Neural progenitor cell (in vitro differentiated cells): ENCODE measurements at places on chromosomes 4 and X. TPM values are rescaled to one million over a fixed set of nuclear protein-coding genes. Genes with fewer than 3 reads are reported as not detected.
A peak's percentile ranks its signal among the peaks of the same experiment; 100 is the strongest.

- DNase-seq, result peak; percentile 70
These were observed 59.9 kb downstream of the GK start for GRCh38 chrX:30713061-30713525.

DNA sequence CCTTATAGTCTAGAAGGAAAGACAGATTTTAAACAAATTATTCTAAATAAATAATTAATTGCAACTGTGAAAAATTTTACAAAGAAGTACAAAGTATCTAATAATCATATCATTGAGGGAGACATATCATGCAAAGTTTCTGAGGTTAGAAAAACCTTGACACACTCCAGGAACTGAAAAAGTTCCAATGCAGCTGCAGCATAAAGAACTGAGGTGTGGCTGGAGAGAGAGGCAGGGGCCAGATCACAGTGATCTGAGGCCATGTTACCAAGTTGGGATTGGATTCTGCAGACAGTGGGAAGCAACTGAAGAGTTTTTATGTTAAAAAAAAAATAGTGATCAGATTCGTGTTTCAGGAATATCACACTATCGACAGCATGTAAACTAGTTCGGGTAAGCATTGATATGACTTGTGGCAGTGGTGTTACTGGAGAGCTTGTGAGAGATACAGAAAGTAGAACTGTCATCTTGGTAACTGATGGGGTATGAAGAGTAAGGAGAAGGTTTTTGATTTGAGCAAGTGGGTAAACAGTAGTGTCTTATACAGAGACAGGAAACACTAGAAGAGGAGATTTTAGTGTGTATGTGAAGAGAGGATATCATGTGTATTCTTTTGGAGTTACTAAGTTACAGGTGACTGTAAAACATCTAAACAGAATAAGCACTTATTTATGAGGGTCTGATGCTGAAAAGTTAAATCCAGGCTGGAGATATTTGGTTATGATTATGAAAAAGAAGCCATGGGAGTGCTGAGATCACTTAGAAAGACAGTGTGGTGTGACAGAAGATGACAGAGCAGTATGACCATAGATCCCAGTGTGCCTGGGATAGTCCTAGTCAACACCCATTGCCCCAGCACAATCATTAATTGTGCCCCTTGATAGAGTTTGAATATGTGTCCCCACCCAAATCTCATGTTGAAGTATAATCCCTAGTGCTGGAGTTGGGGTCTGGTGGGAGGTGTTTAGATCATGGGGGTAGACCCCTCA, 15.6 kb upstream of the SPRY1 start:
- DNase-seq, result no peak

DNA sequence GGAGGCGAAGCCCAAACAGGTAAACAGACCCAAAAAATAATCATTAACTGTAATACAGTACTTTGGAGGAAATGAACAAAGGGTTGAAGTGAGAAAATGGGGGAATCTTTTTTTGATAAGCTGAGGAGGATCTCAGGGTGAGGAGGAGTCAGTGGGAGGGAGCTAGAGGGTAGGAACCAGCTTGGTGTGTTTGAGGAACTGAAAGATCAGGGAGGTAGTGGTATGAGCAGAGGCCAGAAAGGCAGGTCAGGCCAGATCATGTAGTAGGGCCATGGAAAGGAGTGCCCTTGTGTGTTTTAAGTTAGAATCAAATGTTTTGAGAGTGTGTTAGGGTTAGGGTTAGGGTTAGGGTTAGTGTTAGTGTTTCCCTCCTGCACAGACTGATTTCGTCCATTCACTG, 48.8 kb downstream of the PPP2R2C start:
- DNase-seq, result no peak

DNA sequence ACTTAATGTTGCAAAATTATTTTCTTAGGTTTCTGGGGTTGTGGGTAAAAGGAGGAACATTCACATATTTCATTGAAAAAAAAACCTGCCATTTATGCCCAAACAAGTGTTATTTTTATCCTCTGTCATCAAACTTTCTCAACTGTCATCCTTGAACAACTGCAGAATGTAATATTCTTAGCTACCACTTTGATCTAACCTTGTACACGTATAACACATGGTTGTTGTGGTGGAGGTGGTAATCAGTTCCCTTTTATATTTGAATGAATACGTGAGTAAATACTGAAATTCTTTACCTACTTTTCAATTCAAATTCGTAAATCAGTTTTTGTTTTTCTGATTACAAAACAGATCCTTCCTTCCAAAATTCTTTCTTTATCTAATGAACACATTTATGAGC, 3.8 kb upstream of the AMMECR1 start:
- no peak for DNase-seq

- no peak for DNase-seq
These were observed 3.1 kb downstream of the CT45A10 start for GRCh38 chrX:135890087-135890585.

GRCh38 chr4:107631560-107631959, 88.5 kb downstream of the PAPSS1 start:
- no peak for DNase-seq

GRCh38 chr4:169335331-169335730, 64.6 kb upstream of the SH3RF1 start:
- no peak for DNase-seq

DNA sequence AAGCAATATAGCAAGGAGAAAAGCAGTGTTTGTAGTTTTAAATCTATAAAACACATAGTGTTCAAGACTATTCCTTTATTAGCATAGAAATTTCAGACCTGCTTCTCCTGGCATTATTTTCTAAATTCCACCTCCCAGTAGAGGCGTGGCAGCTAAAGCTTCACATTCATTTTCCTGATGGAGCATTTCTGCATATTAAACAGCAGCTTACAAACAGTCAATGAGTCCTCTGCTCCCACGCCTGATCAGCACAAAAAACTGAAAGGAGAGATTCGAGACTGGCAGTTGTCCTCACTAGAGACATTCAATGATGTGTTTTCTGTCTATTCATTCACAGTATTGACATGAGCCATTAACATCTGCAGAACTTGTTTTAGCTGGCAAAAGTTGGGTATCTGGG, 61.4 kb downstream of the SHISA3 start:
- DNase-seq, result peak; percentile 3

- no peak for DNase-seq
These were observed 78.8 kb downstream of the WFS1 start for GRCh38 chr4:6348408-6348807.

- no peak for DNase-seq
These were observed 19.9 kb upstream of the KLHL8 start for GRCh38 chr4:87240341-87240740.

SYP gene
- 0.07 and 0.62 TPM in 2 replicates for total RNA-seq

DCAF12L2 gene
- 1.6 and 2.4 TPM in 2 replicates for total RNA-seq

DNA sequence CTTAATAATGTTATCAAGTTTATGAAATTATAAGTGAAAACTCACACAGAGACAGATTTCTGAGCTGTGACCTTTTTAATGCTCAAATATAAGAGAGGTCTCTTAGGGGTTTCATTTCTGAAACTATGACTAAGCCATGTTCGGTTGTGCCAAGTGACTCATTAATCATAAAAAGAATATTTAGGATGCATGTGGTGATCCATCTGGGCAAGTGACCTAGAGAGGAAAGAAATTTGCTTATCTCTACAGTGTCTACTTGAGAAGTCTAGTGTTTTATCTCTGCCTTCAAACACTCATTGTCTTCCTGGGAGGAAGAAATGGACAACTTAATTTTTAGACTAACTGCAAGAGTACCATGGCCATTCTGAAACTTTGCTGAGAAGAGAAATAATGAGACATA, 545.3 kb upstream of the GRID2 start:
- no peak for DNase-seq

- DNase-seq, result no peak
These were observed 14.5 kb downstream of the CMC4 start for GRCh38 chrX:155056471-155056870.

DNA sequence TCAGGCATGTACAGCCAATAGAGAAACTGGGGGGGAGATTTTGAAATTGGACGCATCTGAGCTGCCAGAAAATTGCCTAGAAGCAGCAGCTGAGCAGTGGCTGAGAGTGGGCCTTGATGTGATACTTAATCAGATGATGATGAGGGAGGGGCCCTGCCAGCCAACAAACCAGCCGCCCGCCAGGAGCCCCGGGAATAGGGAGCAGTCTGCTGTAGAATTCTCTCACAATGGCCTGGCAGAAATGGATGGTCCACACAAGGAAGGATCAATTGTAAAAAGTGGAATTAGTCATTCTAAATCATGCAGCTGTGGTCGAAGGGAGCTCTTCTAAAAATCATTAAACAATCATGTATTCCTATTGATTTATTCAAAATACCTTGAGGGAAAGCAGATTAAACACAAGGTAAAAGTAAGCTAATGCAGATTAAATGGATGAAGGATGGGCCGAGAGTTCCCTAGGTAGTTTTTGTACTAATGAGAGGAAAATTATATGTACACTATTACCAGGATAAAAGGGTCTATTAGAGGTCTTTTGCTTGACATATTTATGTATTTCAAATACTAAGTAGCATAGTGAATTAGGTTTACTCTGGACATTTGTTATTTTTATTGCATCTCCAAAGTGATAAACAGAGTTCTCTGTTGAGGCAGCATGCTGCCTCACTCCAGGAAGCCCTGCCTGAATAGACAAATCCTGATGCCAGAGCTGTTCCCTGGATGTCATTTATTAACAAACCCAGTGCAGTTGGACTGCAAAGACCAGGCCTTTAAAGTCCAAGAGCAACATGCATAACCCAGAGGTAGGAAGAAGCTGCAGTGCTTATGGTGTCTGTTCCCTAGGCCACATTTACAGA, 91.3 kb downstream of the NKX6-1 start:
- no peak for DNase-seq

- peak; percentile 8 for DNase-seq
These were observed 32.8 kb downstream of the ELOVL6 start for GRCh38 chr4:110165382-110166286.

DNA sequence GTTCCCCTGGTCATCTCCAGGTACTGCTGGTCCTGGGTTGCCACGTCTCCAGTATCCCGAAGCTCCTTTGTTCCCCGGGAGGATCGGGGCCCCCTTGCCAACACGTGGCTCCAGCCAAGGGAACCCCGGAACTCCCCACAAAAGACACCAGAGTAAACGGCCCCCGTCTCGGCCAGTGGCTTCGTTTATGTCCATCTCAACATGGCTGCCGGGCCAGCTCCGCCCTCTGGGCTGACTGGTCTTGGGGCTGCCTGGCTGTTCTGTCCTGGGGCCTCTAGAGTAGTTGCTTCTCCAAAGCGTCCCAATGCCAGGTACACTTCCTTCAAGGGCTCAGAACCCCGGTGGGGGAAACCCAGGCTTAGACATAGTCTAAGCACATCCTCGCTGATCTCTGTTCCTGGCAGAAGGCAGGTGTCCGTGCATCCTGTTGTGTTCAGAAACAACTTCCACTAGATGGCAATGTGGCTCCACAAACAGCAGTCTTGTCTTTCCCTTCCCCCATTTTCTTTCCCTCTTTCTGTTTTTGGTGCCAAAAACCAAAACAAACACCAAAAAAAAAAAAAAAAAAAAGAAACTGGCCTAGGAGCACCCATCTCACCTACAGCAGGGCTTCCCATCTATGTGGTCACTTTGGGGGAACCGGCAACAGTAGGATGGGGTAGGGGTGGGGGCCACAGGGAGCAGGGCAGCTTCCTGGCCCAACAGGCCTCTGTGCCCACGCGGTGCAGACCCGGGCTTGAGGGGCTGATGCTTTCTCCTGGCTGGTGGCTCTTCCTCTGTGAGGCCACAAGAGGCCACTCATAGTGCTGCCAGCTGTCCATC, 35.3 kb downstream of the NBDY start:
- DNase-seq, result peak; percentile 86

GRCh38 chr4:169628579-169628978, 8.2 kb downstream of the CLCN3 start:
- no peak for DNase-seq

DNA sequence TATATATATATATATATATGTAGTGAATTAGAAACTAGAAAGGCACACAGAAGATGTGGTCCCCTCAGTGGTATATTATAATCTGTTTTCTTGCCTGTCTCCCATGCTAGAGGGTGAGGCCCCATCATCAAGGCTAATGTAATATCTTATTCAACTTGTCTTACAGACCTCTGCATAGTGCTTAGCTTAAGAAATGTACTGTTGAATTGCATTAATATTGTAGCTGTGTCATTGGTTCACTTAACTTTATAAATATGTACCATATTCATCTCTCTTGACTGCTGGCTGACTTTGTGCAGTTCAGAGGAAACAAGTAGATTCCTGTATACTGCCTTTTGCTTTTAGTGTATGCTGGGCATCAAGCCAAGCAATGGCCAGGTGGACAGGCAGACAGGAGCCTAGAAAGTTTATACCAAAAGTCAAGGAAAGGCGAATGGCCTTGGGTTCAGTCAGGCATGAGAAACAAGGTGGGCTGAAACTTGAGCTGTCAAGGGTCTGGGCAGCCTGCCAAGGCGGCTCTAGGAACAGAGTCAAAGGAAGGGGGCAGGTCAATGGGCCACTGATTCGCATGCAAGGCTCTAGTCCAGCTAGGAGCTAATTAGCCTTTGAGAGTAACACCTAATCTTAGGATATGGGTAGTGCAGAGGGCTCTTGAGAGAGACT, 78.8 kb upstream of the LEF1 start:
- peak; percentile 69 for DNase-seq

- DNase-seq, result peak; percentile 24
These were observed 181.0 kb downstream of the MAML3 start for GRCh38 chr4:139973015-139973414.

DNA sequence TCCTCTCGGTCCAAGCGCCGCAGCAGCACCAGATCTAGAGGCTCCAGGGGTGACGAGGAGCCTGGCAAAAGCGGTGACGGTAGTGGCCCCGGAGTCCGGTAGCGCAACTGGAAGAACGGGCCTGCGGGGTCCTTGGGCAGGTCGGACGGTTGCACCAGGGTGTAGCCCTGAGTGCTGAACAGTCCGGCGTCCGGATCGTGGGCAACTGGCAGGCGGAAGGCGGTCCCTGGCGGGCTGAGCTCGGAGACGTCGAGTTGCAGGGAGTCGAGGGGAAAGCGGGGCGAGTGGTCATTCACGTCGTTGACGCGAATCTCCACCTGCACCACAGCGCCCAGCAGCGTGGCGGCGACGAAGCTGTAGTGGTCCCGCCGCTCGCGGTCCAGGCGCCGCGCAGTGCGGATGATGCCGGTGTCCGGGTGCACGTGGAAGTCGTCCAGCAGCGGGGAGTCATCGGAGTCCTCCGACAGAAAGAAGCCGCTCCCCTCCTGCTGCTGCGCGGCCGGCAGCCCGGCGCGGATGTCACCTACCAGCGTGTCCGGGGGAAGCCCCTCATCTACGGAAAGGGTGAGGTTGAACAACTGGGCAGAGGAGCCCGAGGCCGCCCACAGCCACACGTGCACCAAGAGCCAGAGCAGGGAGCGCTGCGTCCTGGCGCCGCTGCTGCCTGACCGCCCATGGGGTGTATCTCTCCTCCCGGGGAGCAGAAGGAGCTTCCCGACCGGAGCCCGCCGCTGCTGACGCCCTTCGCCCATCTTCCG, 837 bp downstream of the DCHS2 start:
- DNase-seq, result peak; percentile 57

DNA sequence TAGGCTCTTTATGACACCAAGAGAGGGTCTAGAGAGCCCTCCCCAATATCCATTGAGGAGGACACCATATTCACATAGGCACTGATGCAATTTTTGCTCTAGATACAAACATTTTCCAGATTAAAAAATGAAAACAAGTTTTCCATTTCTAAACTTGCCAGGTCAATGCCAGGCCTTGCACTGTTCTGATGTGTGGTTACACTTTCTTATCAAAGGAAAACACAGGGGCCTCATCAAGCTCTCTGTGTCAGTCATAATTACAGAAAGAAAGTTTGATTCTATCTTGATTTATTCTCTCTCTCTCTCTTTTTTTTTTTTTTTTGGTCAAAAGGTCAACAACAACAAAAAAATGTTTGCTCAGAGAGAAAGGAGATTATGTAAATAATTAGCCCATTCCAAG, 80.2 kb upstream of the ACSL4 start:
- DNase-seq, result no peak

CDKL5 gene
- total RNA-seq, result 6.8 and 8.6 TPM in 2 replicates
